ENCODE measurements at places on chromosomes 1 and 21.

DNA sequence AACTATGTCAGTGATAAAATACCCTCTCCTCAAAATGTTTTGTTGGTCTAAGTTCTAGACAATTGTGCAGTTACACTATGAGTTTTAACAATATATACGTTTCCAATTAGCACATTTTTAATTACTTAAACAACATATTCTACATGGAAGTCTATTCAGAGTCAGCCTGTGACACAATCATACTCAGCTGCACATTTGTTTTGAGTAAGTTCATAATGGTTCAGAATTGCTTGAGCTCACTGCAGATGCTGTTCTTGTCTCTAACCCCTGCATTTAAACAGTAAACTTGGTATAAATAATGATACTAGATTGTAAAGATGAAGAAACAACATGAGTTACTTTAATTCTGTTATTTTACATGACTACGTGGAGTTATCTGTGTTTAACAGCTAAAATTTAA, 30.6 kb downstream of the CDKN2C start:
- DNase-seq = no peak

DNA sequence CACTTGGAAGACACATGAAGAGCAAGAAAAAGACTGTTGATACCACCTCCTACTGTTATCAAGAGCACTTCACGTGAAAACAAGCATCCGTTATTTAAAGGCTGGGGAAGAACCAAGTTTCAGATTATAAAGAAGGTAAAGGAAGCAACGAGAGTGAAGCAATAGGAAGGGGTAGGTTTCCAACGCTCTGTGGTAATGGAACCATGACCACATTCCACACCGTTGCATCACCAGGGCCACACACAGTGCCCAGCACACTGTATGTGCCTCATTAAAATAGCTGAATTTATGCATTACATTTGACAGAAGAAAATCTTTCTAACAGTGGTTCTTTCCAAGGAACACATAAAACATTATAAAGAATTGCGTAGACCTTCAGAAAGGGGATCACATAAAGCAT, 435.8 kb downstream of the MRPL39 start:
- DNase-seq = no peak

DNA sequence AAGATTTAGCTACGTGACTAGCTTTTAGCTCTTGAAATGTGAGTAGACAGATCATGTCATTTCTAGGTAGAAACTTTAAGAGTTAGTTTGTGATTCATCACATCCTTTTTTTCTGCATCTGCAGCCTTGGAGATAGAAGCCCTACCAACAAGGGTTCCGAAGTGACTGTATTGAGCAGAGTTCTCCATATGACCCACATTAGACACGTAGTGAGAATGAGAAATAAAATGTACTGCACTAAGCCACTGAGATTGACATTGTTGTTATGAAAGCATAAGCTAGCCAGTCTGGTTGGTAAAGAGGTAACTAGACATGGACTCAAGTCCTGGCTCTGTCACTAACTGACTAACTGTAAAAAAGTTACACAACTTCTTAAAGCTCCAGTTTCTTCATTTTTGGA, 296.1 kb downstream of the PDE4B start:
- no peak for DNase-seq

DNA sequence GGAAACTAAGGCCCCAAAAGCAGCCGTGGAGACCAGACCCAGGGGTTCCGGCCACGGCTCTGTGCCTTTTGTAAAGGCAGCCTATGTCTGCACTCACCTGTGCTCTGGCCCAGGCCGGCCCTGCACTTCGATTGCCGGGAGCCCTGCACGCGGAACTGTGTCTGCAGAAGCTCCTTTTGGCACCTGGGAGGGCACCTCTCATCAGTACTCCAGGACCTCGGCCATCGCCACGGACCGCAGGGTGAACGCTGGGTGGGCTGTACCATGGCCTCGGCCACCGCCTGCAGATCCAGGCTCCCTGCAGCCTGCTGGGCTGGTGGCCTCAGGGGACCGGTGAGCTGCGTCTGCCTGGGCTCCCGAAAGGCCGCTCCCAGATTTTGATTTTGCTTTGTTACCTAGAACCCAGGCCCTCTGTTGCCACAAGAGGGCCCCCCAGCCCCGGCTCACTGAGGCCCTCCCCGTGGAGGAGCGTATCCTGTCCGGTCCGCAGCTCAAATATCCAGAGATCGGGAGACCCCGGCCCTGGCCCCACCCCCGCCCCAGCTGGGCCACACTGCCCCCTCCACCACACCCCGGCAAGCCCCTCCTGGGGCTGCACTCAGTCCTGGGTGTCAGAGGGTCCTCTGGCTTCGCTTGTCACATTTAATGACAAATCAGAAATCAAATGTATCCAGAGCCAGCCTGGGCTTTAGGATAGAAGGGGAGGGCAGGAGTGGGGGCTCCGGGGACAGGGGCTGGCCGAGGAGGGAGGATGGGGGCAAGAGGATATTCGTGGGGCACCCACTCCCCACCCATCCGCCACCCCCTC, 60.2 kb upstream of the PDE9A start:
- peak; percentile 51 for DNase-seq

DNA sequence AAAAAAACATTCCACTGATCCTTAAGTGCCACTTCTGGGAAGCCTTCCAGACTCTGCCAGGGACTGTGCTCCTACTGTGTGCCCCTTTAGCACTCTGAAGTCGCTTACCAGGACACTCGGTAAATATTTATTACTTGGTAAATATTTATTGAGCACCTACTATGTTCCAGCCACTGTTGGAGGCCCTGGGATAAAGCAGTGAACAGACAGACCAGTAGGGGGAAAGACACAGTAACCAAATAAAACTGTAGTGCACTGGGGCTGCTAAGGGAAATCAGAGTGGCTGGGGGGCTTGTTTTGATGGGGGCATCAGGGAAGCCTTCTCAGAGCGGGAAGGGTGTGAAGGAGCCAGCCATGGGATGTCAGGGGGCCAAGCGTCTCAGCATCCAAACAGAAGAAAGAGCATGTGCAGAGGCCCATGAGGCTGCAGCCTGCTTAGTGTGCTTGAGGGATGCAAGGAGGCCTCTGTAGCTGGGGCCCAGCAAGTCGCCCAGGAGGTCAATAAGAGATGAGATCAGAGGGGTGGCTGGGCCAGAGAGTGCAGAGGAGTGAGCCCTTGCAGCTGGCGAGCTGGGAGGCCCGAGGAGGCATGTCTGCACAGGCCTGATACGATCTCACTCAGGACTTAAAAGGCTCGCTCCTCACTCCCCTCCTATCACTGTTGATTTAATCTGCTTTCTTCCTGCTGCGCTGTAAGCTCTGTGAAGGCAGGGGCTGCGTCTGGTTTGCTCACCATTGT, 28.6 kb downstream of the KAZN start:
- DNase-seq = peak; percentile 30

DNA sequence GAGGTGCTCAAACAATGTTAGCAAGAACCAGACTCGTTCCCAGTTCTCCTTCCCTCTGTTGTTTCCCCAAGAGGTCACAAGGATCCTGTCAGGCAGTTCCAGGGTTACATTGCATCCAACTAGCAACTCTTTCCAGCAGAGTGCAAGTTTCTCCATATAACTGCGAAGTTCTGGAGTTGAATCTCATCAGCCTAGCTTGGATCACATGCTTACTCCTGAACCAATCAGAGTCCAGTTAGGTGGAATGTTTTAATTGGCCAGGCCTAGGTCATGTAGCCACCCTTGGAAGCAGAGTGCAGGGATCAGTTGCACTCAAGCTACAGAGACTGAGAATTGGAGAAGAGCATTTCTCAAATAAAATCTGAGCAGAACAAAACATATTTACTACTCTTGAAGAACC, 15.9 kb upstream of the PIK3R3 start:
- DNase-seq = no peak

- DNase-seq = no peak
Observed at GRCh38 chr1:79110749-79111148, 104.2 kb upstream of the ADGRL4 start.

All from GM06990 (cell line).